NCI-H2107 (cell line): ENCODE measurements at places on chromosomes 4 and X.

GRCh38 chr4:2852481-2852921 is 8.9 kb downstream of the ADD1 start:
- no peak for DNase-seq

DNA sequence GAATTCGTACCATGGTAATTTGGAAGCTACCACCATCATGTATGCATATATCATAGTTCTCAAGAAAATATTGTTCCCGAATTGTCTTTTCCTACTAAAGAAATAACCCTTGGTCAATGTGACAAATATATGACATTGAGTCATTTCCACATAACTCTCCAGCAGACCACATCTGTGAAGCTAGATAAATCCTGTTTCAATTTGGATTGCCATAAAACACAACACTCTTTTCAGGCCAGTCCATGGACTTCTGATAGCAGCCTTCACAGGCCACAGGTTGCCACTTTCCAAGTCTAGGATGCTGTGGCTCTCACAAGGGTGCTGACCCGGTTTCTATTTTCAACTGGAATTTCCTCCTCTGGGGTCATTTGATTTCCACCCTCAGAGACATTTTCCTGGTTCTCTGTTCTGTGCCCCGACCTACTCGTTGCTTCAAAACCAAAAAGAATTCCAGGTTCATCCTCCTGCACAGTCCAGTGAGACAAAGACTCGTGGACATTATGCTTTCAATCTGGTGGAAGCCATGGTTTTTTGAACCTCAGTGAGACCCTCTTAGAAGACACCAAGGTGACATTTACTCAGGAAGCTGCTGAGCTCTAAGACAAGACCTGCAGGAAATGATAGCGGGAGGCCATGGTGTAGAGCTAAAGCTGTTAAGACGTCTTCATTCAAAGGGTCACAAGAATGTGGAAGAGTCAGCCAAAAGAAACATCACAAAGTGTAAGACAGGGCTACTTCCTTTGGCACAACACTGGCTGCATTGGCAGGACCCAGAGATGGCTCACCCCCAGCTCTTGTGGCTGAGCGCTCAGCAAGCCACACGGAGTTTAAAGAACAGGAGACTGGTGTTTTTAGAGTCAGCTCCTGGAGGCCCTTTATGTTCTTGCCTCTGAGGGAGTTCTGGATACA is 119.8 kb downstream of the AMELX start:
- DNase-seq = no peak

- DNase-seq = no peak
These were observed 955.2 kb upstream of the DIAPH2 start for GRCh38 chrX:95729401-95729800.

- no peak for DNase-seq
These were observed 624.6 kb upstream of the TECRL start for GRCh38 chr4:65033899-65034298.

DNA sequence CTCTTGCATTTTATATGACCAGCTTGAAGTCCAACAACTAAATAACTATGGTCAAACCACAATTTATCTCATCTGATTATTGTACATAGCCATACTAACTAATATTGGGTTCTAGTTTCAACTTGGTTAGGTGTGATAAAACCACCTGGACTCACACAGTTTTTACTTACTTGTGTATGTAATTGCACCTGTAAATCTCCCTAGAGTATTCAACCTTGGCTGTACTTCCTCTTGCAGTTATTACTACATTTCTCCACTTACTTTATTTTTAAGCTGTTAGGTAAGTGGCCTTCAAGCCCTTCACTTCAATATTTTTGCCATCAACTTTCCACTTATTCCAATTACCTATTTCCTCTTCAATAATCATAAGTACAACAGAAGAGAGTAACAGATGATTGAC is 115.8 kb upstream of the ANKRD50 start:
- no peak for DNase-seq

DNA sequence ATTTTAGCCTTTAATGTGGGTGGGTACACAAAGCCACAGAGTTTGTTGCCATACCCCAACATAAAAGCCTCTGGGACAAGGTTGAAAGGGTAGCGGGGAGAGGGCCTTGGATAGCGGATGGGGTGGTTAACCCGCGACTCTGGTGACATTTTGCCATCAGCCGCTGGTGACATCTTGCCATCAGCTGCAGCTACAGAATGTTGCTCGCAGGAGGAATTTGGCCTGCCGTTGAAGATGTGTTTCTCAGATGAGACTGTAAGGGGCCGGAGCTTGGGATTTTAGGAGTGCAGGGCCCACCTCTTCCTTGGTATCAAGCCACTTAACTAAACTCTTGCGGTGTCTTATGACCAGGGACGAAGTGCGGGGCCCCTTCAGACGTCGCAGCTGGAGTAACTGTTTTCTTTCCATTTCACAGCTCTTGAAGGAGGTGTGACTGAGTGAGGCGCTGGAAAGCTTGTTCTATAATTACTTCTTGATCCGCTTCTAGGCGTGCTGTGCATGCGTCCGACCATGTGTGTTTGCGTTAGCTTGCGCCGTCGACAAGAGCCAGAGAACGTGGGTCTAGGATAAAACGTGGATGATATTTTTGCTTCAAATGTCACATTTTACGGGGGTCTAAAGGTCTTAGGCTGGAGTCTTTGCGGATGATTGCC is 820 bp upstream of the RASL11B start:
- DNase-seq = no peak
